ENCODE measurements at places on chromosomes 12 and 14.

DNA sequence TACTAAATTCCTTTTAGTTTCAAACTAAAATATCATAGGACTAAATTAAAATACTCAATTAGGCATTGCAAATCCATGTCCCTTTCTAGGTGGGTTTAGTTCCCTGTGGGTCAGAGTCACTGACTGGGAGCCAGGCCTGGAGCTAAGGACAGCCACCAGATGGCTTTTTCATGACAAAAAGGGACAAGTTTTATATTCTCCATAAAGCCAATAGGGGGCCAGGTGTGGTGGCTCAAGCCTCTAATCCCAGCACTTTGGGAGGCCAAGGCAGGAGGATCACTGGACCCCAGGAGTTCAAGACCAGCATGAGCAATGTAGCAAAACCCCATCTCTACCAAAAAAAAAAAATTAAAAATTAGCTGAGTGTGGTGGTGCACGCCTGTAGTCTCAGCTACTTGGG lies 35.4 kb upstream of the EIF5 start:
- DNase-seq: no peak

GRCh38 chr12:77608271-77608824 lies 222.3 kb upstream of the NAV3 start:
- no peak for DNase-seq

- DNase-seq: no peak
These were observed 28.5 kb downstream of the RGS6 start for GRCh38 chr14:71960494-71961353.

GRCh38 chr14:99250636-99251208 lies 21.3 kb downstream of the BCL11B start:
- no peak for DNase-seq

GRCh38 chr14:68486033-68486732 lies 306.7 kb downstream of the ZFP36L1 start:
- DNase-seq: no peak
